NCI-H1930 (cell line): ENCODE measurements at places on chromosomes 5 and 9.

- DNase-seq = no peak
Observed at GRCh38 chr5:52922384-52922783, 66.8 kb upstream of the ITGA2 start.

- DNase-seq = no peak
Observed at GRCh38 chr9:124414612-124415011, 630 bp downstream of the PSMB7 start.

DNA sequence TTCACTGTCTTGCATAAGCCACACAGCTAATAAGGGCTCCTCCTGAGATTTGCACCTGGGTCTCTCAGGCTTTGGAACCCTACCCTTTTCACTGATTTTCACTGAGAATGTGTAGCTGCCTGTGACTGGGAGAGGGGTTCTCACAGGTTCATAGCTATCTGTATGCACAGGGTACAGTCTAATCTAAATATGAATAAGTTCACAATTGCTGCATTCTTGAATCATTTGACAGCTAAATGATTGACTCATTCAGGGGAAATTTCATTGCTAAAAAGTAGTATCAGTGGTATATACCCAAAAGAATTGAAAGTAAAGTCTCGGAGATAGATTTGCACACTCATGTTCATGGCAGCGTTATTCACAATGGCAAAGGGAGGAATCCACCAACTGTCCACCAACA is 140.7 kb downstream of the BOD1 start:
- DNase-seq = no peak

GRCh38 chr5:87268126-87268969 is 665 bp downstream of the RASA1 start:
- peak; percentile 4 for DNase-seq

GRCh38 chr9:19946441-19947109 is 157.7 kb upstream of the SLC24A2 start:
- DNase-seq = no peak

DNA sequence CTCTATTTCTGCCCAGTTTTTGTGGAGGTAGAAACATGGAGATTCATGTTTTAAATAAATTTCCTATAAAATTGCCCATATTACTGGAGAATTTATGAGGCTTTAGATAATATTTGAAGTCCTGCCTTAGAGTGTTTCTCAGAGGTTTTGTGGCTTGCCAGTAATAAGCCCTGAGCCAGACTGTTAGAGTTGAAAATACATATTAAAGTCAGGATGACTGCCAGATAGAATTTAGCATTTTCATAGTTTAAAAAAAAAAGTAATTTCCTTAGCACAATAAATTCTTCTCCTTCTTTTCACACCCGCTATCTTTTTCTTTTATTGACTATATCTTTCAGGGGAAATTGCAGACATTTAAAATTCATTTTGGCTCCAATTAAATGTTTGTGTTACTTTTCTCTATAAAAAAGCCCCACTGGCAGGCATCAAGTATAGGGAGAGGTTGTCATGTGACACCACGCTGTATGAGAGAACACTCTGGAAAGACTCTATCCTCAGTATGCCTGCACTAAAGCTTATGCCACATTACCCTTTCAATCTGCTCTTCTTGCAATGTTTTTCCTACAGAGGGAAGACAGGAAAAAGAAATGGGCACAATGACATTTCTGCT is 135.2 kb downstream of the MPDZ start:
- DNase-seq = no peak

DNA sequence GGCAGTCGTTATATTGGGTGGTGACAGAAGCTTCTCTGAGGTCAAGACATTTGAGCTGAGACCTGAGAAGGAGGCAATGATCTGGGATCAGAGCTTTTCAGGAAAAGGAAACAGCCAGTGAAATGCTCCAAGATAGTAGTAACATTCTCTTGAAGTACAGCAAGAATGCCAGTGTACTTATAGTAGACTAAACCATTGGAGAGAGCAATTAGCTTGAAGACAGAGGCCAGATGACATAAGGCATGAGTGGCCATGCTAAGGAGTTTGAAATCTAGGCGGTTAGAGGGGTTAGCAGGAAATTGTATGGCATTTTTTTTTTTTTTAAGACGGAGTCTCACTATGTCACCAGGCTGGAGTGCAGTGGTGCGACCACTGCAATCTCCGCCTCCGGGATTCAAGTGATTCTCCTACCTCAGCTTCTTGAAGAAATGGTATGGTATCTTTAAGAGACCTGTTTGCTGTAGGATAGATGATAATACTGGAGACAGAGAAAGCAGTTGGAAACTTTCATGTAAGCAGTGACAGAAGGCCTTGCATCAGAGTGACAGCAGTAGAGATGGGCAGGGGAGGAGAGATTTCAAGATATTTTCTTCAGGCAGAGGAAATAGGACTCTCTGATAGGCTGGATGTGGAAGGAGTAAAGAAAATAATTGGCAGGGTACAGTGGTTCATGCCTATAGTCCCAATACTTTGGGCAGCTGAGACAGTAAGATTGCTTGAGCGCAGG is 482.2 kb upstream of the PAPPA start:
- DNase-seq = no peak

DNA sequence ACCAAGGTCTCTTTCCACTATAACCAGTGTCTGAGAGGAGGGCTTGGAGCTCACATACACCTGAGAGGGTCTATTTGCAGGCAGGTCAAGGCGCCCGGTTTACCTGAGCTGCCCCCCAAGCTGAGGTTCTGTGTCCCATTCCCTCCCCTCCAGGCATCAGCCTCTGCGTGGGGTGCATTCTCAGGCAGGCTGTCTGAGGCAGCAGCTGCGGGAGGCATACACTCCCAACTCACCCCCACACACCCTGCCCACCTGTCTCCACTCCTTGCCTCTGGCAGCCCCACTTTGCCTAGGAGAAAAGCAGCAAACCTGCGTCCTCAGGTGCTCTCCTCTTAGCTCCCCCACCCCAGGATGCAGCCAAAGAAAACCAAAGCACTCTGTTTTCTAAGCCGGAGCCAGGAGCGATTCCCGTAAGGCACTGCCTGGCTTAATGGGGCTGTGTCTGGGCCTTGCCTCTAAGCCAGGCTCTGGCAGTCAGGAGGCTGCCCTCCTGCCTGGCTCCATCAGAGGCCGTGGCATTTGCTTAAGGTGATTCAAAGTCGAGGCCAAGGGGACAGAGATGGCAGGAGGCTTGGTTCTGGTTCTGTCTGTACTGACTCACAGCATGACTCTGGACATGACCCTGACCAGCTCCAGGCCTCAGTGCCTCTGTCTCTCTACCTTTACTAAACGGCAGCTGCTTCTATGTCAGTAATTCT is 139.2 kb upstream of the TRIM32 start:
- no peak for DNase-seq
